Naive thymus-derived CD8-positive, alpha-beta T cell (primary cell): ENCODE measurements at places on chromosomes 5 and 9. TPM values are rescaled to one million over a fixed set of nuclear protein-coding genes. Genes with fewer than 3 reads are reported as not detected.

The PLGRKT gene
- total RNA-seq = 19.0 TPM

GRCh38 chr5:143636931-143637528 lies 174.9 kb upstream of the HMHB1 start:
- no peak overlapping the region for H3K27ac ChIP-seq
- H3K4me1 ChIP-seq = no peaks in the 10 kb centered on the region
- no peak overlapping the region for H3K4me3 ChIP-seq
- H3K27me3 ChIP-seq = no peaks in the 10 kb centered on the region
- DNase-seq = no peak

DNA sequence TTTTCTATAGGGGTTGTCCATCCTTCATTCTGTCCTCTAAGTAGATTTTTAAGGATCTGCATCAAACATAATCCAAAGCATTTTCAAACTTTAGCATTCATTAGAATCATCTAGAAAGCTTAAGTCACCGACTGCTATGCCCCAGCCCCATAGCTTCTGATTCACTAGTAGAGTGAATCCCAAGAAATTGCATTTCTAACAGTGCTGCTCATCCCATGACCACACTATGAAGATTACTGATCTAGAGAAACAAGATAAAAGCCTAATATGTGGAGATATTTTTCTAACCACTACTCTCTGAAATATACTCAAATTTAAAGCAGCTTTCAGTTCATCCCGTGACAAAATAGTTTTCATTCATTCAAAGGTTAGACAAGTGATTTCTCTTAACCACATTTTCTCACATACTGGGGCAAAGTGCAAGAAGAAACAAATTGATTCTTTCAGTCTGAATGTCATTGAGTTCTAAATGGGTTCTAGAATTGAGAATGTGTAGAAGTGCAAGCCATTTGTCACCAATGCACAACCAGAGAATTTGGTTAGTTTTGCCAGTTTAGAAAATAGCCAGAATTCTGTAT lies 286.9 kb upstream of the CD180 start:
- H3K27me3 ChIP-seq = no peaks in the 10 kb centered on the region
- DNase-seq = no peak
- peaks cover 5% of the 10 kb centered on the region for H3K36me3 ChIP-seq
- H3K4me3 ChIP-seq = no peak overlapping the region
- H3K27ac ChIP-seq = no peak overlapping the region

DNA sequence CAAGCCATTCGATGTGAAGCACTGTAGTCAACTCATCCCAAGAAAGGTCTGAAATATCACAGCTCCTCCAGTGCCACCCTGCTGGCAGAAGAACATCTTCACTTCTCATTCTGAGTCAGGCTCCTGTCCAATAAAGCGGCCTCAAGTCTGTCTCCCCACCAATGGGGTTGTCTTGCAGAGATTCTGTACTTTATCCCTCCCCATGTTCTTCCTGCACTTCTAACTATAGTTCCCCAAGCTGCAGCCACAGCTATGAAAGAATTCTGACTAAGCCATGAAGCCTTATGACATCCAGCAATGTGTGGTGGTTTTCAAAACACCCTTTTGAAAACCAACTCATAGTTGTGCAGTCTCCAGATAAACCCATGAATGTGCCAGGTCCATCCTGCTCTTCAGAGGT lies 6.8 kb downstream of the MACROH2A1 start:
- no peaks in the 10 kb centered on the region for H3K27me3 ChIP-seq
- H3K27ac ChIP-seq = no peak overlapping the region
- H3K36me3 ChIP-seq = peaks cover 6% of the 10 kb centered on the region
- no peak for DNase-seq
- H3K4me1 ChIP-seq = peaks cover 96% of the 10 kb centered on the region

The CARTPT gene
- total RNA-seq = not detected

GRCh38 chr9:129471201-129472019 lies 149.5 kb downstream of the C9orf50 start:
- H3K27me3 ChIP-seq = no peaks in the 10 kb centered on the region
- DNase-seq = no peak
- H3K27ac ChIP-seq = no peak overlapping the region
- no peak overlapping the region for H3K4me3 ChIP-seq

DNA sequence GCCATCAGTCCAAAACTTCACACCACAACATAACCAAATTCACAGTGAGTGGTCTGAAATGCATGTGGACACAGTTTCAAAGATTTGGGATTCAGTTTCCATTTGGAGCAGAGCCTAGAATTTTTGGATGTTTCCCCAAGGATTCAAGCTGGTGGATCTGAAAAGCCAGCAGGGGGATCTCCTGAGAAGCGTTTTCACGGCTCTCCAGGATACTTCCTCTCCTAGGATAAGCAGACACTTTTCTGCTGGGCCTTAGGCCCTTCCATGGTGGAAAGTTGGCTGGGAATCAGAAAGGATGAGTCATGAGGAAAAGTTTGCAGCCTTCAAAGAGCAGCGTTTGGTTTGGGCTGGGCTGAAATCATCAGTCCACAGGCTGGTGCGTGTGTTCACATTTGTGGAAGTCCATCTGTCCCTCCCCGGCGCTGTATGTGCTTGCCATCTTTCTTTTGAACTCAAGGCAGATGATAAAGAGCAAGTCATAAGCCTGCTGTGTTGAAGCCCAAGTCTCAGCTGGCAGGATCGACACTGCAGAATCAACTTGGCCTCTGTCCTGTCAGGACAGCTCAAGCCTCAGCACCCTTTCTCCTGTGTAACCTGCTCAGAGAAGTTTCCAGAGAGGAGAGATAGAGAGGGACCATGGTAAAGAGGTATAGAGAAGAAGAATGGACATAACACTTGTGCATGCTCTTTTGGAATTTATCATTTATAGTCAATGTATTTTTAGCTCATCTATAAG lies 152.6 kb upstream of the MSX2 start:
- peaks cover 22% of the 10 kb centered on the region for H3K27me3 ChIP-seq
- H3K27ac ChIP-seq = no peak overlapping the region
- no peak for DNase-seq
- H3K4me3 ChIP-seq = no peak overlapping the region
- H3K4me1 ChIP-seq = no peaks in the 10 kb centered on the region
- H3K36me3 ChIP-seq = no peaks in the 10 kb centered on the region

The GRIN3A gene
- not detected for total RNA-seq

- H3K27me3 ChIP-seq = no peaks in the 10 kb centered on the region
- peak overlapping the region; percentile 63 for H3K27ac ChIP-seq
Observed at GRCh38 chr9:136074706-136075105, 20.4 kb downstream of the NACC2 start.

GRCh38 chr5:88290801-88291200 lies 22.2 kb upstream of the TMEM161B start:
- DNase-seq = no peak
- H3K27ac ChIP-seq = no peak overlapping the region
- no peaks in the 10 kb centered on the region for H3K4me1 ChIP-seq
- peaks cover 23% of the 10 kb centered on the region for H3K36me3 ChIP-seq
- H3K27me3 ChIP-seq = no peaks in the 10 kb centered on the region

DNA sequence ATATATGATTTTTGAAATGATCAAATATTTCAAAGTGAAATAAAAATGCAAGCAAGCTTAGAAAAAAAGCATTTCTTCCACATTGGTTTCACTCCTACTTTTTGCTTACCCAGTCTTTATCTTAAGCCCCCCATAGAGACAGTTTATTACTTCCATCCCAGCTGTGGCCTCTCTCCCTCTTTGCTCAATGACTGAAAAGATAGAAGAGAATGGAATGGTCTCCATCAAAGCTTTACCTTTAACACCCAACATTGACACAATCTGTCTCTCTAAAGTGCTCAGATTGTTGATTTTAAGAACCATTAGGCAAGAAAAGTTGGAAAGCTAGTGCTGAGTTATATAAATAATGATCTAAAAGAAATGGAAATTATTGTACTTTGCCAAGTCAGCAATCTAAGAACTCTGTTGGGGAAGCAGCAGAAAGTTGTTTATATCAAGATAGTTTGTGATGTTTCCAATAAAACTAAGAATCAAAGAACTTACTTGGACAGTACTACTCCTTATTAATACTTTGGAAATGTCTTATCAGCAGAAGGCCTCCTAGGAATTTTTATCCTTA lies 277.5 kb upstream of the NREP start:
- no peaks in the 10 kb centered on the region for H3K27me3 ChIP-seq
- no peaks in the 10 kb centered on the region for H3K4me1 ChIP-seq
- no peak overlapping the region for H3K27ac ChIP-seq
- no peaks in the 10 kb centered on the region for H3K36me3 ChIP-seq

DNA sequence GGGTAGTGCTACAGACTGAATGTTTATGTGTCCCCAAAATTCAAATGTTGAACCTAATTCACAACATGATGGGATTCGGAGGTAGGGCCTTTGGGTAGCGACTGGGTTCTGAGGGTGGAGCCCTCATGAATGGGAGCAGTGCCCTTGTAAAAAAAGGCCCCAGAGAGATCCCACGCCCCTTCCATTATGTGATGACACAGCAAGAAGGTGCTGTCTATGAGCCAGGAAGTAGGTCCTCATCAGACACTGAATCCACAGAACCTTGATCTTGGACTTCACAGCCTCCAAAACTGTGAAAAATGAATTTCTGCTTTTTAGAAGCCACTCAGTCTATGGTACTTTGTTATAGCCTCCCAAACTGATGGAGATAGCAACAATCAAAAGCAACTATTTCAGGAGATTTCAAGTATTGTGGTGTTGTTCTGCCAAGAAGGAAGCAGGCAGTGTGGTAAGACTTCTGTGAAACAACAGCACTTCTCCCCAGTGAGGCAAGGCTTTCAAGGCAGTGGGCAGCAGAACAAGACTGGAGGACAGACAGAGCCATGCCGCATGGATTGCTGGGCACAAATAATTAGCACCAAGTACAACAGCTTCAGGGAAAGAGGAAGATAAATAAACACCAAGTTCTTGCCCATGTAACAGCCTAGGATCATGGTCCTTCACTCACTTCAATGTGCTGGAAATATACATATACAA lies 76.1 kb downstream of the OR2K2 start:
- H3K36me3 ChIP-seq = no peaks in the 10 kb centered on the region
- no peak overlapping the region for H3K4me3 ChIP-seq
- H3K27ac ChIP-seq = no peak overlapping the region
- no peaks in the 10 kb centered on the region for H3K4me1 ChIP-seq
- DNase-seq = no peak
